NCI-H2081 (cell line): ENCODE measurements at places on chromosomes 6 and 20.

GRCh38 chr6:127198549-127198948, 68.1 kb upstream of the RNF146 start:
- no peak for DNase-seq

DNA sequence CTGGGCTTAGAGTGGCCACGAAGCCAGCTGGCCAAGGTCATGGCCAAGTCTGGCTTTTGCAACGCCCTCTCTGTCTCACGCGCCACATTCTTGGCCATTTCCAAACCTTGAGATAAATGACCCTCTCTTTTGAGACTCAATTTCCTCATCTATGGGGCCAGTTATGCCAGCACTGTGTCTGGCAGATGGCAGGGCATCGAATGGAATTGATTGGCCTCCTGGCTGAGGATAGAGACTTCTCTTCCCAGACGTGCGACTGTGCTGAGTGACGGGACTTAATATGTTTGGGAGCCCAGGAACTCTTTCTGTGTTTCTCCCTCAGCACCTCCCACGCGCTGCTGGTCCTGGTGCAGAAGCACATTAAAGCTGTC, 7.6 kb downstream of the BPIFB2 start:
- DNase-seq, result no peak

GRCh38 chr6:36843170-36843569, 3.9 kb upstream of the CPNE5 start:
- DNase-seq, result no peak

DNA sequence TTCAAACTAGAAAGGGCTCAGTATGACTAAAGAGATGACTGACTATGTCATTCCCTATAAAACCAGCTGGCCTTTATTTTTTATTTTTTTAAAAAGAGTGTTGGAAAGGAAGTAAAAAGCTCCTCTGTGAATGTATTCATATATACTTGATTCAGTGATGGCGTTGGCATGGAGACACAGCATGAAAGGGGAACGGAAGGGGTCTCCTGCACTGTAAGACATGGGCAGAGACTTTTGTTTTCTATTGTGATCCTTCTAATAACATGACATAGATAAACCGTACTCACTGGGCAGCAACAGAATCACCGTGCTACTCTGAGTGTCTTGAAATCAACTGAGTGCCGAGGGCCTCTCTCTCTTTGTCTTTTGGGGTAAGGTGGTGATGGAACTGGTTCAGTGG, 228.1 kb upstream of the RIN2 start:
- no peak for DNase-seq

DNA sequence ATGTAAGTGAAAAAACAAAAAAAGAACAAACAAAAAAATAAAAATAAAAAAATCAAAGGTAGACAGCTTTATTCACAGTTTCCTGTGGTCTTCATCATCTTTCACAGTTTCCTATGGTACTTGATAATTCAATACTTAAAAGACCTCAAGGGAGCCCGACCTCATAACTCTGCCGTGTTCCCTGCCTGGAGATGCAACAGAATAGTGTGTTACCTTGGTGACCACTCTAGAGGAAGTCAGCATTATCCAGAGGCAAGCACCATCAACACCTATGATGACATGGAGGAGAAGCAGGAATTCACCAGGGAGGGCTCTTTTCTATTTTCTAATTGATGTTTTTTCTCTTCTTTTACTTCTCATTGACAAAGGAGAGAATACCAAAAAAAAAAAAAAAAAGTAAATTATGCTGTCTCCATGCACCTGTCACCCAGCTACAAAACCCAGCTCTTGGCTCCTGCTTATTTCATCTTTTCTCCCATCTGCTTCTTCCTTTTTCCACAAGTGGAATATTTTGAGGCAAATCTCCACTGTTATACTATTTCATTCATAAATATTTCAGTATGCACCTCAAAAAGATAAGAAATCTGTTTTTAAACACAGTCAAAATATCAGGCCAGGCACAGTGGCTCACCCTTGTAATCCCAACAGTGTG, 95.8 kb upstream of the STXBP5 start:
- DNase-seq, result no peak

GRCh38 chr6:27770724-27771123, 141.5 kb downstream of the OR2B2 start:
- no peak for DNase-seq

GRCh38 chr6:1190366-1190765, 121.5 kb upstream of the FOXQ1 start:
- no peak for DNase-seq

DNA sequence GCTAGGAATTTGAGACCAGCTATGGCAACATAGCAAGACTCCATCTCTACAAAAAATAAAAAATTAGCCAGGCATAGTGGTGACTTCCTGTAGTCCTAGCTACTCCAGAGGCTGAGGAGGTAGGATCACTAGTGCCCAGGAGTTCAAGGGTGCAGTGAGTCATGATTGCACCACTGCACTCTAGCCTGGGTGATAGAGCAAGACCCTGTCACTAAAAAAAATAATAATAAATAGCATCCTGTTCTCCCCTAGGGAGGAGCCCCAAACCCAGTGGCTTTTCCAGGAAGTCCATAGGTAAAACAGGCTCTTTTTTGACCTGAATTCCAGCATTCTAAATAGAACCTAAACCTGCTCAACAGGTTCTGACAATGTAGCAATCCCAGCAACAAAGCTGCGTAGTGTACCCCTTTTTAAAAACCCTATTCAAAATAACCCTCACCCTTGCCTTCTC, 192.0 kb downstream of the ALDH8A1 start:
- no peak for DNase-seq

DNA sequence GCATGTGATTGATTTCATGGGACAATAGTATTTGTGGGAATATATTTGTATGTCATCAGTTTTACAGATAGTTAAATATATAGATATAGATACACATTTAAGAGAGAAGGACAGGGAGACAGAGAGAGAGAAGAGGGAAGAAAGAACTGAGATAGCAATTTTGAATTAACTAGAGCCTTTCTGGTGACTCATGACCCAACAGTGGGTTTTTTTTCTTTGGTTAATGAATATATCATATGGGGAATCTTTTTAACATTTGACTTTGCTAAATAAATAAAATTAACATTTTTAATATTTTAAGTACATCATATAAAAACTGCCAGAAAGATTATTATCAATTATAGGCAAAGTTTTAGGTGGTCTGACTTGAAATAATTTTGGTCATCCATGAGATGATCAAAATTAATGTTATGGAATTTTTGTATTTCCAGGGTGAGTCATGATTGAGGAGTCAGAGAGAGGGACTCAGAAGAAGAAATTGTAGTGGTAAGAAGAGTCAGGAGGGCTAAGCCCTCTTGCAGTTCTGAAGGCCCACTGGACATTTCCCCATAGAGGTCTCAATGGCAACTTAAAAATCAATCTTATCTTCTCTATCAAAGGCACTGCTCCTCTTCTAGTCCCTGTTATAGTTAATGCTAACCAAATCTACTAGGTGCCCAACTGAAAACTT, 508.1 kb upstream of the MAP3K7 start:
- no peak for DNase-seq

DNA sequence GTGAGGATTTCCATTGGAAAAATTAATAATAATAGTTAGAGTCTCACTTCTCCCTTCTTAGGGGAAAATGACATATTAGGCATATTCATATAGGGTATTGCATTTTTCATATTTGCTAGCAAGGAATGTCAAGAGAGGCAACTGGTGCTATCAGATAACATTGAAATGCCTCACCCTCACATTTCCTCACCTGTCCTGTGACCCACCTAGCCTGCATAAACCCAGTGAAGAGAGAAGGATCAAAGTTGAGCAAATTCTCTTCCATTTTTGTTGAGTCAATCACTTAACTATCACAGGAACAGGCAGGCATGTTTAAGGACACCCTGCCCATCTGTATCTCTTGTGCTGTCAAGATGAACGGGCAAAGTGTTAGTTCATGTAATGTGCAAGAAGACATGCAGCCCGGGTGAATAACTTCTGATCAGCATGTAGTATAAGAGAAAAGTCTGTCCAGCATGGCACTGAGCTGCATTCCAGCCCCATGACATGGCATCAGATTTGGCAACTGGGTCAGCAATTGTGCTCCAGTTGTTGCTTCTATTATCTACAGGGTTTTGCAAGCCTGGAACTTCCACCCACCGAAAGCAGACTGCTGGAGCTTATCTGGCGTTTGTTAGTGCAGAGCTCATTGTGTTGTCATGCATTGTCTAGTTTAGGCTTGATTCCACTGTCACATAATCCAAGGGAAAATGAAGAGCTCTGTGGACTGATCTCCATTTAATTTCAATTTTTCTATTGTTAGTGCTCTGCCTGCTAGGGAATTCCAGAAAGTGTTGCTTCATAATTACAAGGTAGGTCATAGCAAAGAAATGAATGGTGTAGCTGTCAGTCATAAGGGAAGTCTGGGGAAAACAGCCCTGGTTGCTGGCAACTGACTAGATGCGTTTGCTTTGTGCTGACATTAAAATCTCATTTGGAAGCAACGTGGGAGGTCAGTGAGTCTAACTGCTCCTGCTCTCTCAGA, 138.4 kb upstream of the TNFAIP3 start:
- DNase-seq, result no peak

DNA sequence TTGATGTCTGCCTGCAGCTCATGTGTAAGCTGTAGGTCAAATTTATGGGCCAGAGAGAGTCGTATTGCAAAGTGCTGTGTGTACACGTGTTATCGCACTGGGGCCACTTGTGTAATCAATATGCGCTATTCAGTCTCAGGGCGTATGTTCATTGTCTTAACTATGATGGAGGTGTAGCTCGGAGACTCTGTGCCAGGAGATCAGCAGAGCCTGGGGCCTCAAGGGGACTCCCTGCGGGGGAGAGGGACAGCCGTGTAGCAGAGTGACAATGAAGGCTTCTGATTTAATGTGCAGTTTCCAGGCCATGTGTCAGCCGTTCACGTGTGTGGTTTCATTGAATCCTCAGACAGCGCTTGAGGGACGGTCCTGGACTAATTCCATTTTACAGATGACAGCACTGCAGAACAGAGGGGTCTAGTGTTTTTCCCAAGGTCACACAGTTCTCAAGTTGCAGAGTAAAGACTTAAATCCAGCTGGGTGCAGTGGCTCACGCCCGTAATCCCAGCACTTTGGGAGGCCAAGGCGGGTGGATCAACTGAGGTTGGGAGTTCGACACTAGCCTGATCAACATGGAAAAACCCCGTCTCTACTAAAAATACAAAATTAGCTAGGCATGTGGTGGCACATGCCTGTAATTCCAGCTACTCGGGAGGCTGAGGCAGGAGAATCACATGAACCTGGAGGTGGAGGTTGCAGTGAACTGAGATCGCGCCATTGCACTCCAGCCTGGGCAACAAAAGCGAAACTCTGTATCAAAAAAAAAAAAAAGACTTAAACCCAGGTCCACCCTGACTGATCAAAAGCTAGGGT, 242.5 kb downstream of the PREX1 start:
- DNase-seq, result no peak

- no peak for DNase-seq
Observed at GRCh38 chr6:38091613-38092012, 272.1 kb downstream of the ZFAND3 start.

DNA sequence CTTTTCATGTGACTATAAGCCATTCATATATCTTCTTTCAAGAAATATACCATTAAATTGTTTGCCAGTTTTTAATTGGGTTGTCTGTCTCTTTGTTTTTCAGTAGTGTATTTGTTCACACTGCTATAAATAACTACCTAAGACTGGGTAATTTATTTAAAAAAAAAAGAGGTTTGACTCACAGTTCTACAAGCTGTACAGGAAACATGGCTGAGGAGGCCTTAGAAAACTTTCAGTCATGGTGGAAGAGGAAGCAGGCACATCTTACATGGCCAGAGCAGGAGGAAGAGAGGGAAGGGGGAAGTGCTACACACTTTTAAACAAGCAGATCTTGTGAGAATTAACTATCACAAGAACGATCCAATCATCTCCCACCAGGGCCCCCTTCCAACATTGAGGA, 255.3 kb downstream of the EPM2A start:
- DNase-seq, result no peak

DNA sequence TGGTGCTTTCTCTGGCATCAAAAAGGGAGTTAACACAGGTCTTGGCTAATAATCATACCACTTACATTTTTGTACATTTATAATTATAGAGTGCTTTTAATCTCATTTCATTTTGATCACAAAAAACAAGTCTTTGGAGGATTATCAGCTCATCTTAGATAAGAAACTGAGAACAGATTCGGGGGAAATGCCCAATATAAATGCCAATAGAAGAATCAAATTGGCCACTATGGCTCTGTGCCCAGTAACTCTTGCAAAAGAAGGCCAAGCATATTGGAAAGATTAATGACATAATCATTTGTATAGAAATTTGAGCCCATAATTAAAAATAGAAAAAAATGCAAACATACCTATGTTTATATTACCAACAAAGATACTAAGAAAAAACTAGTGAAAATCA, 42.5 kb downstream of the IPCEF1 start:
- no peak for DNase-seq

- no peak for DNase-seq
Observed at GRCh38 chr6:4935486-4935885, 68.4 kb downstream of the RPP40 start.

GRCh38 chr20:61251529-61252393, at the start of gene CDH4:
Gene CDH4, plus strand, starts transcription at chr20:61252261.
- DNase-seq, result no peak
